Activated T-cell treated with anti-CD3 and anti-CD28 coated beads, Interleukin-2, amount 50 U/mL, for 72 hours (primary cell): ENCODE measurements at places on chromosomes 2 and 18. TPM values are rescaled to one million over a fixed set of nuclear protein-coding genes. Genes with fewer than 3 reads are reported as not detected.

- DNase-seq = no peak
These were observed 61.3 kb downstream of the DDX18 start for GRCh38 chr2:117875786-117876185.

DNA sequence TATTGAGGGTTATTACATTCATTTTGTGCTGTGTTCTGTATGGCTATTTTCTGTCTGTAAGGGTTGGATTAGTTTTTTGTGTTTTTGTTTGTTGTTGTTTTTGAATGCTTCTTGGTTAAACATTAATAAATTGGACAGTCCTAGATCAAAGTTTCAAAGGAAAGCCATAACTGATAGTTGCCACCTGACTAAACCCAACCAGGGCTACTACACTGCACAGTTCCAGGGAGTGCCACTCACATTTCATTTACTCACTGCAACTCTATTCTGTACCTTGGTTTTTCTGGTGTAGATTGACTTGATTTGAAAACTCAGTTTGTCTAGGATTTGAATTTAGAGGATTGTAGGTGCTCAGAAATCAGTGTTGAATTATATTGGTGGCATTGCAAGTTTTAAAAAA is 6.4 kb downstream of the MYL12B start:
- no peak for DNase-seq

The EN1 gene
- not detected for total RNA-seq

- no peak for DNase-seq
These were observed 1516.1 kb downstream of the RPIA start for GRCh38 chr2:90207454-90208058.
